ENCODE measurements at places on chromosomes 16 and 17.

DNA sequence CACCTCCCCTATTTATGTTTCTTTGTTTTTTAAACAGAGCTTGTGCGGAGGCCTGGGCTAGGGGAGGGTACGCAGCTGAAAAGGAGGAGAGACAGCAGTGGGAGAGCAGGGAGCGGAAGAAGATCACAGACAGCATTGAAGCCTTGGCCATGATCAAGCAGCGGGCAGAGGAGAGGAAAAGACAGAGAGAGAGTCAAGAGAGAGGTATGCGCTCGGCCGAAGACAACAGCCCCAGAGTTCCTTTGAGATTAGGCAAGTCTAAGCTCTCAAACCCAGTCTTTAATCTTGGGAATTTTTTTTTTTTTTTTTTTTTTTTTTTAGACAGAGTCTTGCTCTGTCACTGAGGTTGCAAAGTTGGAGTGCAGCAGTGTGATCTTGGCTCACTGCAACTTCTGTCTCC, 20.6 kb downstream of the DNAAF1 start:
- DNase-seq: no peak

DNA sequence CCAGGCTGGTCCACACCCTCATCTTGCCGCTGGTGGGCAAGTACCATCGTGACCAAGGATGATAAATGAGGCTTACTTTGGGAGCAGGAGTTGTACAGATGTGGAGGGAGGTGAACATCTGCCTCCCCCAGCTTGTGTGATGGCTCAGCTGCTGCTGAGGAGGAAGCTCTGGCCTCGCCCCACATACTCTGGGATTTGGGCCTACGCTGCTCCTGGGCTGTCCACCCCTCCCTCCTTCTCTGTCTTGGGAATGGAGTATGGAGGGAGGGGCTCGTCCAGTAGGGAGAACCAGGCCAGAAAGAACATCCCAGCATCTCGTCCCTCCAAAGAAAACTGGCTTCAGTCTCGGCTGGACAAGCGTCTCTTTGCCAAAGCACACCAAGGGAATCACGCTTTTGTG, 134.8 kb upstream of the CDC42EP4 start:
- no peak for DNase-seq

DNA sequence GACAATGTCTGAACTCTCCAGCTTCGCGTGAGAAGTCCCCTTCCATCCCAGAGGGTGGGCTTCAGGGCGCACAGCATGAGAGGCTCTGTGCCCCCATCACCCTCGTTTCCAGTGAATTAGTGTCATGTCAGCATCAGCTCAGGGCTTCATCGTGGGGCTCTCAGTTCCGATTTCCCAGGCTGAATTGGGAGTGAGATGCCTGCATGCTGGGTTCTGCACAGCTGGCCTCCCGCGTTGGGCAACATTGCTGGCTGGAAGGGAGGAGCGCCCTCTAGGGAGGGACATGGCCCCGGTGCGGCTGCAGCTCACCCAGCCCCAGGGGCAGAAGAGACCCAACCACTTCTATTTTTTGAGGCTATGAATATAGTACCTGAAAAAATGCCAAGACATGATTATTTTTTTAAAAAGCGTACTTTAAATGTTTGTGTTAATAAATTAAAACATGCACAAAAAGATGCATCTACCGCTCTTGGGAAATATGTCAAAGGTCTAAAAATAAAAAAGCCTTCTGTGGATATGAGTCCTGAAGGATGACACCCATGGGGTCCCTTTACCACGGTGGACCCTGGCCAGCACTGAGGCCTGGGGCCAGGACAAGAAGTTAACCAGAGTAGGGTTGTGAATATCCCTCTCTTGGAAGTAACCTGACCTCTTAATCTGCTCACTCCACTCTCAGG, 10.5 kb upstream of the ITGAD start:
- peak; percentile 61 for DNase-seq

DNA sequence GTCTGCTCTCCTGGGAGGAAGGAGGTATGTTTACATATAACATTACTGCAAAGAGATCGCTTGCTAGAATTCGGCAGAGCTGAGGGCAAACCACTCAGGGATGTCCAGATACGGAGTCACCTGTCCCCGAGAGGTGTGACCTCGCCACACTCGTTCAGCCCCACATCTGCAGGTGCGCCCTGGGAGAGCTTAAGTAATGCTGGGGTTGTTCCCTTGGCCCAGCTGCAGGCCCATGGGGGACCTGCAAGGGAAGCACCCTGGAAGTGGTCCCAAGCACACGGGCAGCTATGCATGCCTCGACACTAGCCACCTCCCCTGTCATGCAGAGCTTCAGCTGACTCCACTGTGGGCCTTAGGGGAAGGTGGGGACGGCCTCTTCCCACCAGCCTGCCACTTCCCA, 22.2 kb downstream of the USP22 start:
- no peak for DNase-seq

- DNase-seq: no peak
These were observed 15.8 kb upstream of the BRIP1 start for GRCh38 chr17:61878984-61879612.

DNA sequence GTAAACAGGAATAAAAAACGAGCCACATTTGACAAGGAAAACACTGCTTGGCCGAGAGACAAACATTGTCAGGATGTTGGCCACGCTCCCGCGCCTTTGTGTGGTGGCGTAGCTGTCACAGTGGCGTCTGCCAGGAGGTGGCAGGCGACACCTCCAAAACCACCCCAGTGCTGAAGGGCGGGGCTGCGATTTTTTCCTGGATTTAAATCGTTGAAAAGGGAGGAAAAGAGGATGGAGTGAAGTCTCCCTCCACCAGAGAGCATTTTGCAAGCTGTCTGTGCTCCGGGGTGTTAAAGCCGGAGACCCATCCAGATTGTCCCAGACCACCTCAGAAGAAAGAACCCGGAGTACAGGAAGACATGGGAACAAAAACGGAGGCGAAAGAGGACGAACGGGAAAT, 12.7 kb downstream of the MRM3 start:
- peak; percentile 39 for DNase-seq

DNA sequence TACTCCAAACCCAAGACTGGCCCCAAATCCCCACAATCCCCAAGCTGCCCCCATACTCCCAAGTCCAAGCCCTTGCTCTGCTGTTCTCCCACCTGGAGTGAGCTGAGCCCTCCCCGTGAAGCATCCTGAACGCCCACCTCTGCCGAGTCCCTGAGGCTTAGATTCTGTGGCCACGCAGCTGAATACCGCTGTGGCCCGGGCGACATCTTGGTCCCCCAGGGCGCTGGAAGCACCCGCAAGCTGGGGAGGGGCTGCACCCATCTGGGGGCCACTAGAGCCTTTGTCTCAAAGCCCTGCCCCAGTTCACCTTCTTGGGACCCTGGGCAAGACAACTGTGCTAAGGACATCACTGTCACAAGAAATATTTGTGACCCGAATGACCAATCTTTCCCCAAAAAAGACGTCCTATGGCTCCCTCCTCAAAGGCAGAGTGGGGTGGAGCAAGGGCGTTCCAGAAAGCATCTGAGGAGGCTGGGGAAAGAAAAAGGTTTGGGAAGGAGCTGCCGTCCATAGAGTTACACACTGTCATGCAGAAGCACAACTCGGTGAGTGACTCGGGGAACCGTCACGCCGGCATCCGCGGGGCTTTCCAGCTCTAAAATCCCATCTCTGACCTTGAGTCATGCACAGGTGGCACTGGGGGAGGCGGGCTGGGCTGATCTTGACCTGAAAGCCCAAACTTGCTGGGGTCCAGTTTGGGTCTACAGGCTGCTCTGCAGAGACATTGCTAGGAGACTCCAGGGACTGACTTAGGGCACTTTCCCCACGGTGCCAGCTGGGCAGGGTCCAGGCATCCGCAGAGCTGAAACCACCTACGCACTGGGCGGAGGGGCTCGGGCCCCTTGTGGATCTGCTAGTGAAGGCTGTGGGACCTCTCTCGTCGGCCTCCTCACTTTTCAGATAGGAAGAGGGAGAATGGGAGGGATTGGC, 6.6 kb downstream of the PTX4 start:
- DNase-seq: no peak

- no peak for DNase-seq
These were observed 113.4 kb downstream of the MAP2K4 start for GRCh38 chr17:12134101-12134500.

GRCh38 chr16:88793251-88793954, 8.4 kb upstream of the PIEZO1 start:
- no peak for DNase-seq

DNA sequence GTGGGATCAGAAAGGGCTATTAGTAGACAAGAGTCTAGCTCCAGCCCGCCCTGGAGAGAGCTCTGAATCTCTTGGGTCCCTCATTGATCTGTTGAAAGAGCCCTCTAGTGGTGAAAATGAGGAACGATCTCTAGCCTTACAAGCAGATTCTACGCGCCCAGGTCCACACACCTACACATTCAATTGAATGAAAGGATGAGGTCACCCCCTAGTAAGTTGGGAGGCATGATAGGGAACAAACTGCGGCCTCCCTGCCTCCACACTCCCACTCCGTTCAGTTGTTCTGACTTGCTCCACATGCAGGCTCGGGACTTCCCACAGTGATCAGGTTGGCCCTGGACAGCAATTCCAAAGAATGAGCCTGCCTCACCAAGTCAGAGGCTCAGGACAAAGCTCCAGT, 2.9 kb upstream of the CACNG3 start:
- DNase-seq: peak; percentile 21

DNA sequence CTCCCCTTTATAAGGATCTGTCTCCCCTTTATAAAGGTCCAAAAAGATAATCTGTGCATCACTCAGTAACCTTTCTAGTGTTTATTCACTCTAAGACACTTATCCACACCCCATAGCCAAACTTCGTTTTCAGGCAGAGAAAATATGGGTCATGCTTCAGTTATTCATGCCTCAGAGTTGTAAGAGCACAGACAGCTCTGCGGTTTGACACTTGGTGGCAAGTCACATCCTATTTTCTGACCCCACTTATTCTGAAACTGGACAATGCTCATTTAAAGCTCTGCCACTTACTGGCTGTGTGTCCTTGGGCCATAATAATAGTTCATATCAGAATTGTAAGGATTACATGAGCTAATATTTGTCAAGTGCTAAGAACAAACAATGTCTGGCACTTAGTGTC, 2.0 kb upstream of the KRTAP2-1 start:
- DNase-seq: no peak

DNA sequence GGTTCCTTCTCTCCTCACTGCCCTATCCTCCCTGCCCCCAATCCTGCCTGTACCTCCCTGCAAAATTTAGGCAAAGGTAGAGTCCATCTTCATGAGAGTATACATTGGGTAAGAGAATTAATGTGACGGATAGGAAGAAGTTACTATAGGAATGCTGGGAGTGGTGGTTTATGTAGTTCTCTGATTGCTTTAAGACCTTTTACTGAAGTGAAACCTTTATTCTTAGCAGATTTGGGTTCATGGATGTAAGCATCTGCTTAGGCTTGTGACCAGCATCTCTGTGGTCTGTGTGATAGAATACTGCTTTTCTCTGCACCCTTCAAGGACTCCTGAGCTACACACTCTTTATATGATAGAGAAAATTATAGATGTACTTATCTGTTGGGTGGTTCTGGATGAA, 127.3 kb downstream of the PRKCA start:
- no peak for DNase-seq

DNA sequence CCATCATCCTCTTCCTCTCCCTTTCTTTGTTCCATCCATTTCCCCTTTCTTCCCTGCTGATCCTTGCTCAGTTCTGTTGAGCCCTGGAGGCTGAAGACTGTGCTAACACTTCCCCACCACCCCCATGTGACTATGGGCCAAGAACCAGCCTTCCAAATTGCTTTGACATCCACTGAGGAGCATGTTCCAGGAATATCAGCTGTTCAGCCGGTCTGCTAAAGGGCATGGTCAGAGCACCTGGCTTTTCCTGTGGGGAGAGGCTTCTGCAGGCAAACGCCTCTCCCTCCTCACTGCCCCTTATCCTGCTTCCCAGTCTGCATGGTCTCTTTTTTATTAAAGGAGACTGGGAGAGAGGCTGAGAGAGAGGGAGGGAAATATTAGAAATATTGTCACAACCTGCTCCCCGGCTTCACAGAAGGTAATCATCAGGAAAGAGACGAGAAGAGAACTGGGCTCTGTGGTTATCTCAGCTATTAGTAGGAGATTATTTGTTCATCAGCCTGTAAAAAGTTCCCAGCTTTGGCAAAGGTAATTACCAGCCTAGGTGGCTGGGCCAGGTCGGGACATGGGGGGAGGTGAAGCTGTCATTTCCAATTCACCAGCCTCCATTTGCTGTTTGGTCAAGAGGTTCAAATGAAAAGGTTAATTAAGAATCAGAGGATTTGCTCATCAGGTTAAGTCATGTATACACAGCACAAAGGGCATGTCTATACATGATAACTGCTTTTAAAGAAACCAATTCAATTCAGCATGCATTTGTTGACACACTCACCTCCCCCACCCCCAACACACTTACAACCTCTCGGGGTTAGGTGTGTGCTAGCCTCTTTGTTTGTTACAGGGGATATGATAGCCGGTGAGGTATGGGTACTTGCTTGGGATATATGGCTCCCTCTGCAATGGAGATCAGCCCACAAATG, 83.7 kb upstream of the CRHR1 start:
- no peak for DNase-seq

- no peak for DNase-seq
These were observed 2.2 kb downstream of the THOC6 start for GRCh38 chr16:3026003-3026378.

GRCh38 chr16:14324581-14324980, 253.5 kb downstream of the MRTFB start:
- no peak for DNase-seq

DNA sequence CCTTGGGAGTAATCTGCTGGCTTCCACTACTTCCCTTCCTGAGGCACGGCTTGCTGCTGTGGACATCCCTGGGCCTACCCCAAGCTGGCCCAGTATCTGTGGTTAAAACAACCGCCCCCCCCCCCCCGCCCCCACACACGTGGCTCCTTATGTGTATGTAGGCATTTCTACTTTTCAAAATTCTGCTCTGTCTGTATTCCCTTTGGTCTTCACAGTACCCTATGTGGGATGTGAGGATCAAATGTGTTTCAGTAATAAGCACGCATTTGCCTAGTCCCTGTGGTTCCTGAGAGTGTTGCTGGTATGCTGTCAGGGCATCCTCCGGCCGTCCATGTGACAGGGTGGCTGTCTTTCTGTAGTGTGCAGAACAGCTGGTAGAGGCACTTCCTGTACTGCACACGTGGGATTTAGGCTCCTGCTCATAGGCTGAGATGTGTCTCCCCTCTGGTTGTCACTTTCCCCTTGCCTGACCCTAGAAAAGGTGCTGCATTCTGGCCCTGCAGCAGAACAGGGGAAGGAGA, 2.2 kb downstream of the NT5M start:
- peak; percentile 43 for DNase-seq

DNA sequence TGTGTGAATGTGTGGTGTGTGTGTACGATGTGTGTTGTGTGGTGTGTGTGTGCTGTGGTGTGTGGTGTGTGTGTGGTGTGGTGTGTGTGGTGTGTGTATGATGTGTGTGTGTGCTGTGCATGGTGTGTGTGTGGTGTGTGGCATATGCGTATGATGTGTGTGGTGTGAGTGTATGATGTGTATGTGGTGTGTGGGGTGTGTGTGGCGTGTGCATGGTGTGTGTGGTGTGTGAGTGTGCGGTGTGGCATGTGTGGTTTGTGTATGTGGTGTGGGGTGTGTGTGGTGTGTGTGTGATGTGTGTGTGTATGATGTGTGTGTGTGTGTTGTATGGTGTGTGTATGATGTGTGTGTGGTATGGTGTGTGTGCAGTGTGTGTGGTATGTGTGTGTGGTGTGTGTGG, 50.5 kb upstream of the MPHOSPH6 start:
- DNase-seq: no peak

- no peak for DNase-seq
These were observed 15.4 kb downstream of the SRL start for GRCh38 chr16:4226251-4227039.
